ENCODE measurements at places on chromosomes 11 and 22.

DNA sequence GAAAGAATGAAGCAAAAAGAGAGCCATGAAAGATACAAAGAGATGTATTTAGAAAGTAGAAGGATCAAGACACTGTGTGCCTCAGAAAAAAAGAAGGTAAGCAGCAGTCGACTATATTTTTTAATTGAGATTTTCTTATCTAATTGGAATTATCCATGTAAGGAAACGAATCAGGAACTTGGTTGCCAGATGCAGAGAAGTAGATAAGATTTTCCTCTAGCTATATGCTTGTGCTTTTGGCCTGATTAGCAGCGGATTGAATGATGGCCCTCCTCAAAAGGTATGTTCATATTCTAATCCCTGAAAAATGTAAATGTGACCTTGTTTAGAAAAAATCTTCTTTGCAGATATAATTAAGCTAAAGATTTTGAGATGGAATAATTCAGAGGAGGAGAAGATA lies 43.9 kb upstream of the CARD18 start:
- DNase-seq = no peak
- H3K27me3 ChIP-seq = no peaks in the 10 kb centered on the region
- no peak overlapping the region for H3K27ac ChIP-seq
- no peaks in the 10 kb centered on the region for H3K4me1 ChIP-seq
- no peaks in the 10 kb centered on the region for H3K36me3 ChIP-seq
- no peak overlapping the region for H3K4me3 ChIP-seq

GRCh38 chr11:123357353-123357989 lies 72.6 kb upstream of the GRAMD1B start:
- DNase-seq = no peak
- H3K4me3 ChIP-seq = peak overlapping the region; percentile 76
- H3K36me3 ChIP-seq = no peaks in the 10 kb centered on the region
- H3K4me1 ChIP-seq = peaks cover 1% of the 10 kb centered on the region
- peaks cover 8% of the 10 kb centered on the region for H3K27me3 ChIP-seq

DNA sequence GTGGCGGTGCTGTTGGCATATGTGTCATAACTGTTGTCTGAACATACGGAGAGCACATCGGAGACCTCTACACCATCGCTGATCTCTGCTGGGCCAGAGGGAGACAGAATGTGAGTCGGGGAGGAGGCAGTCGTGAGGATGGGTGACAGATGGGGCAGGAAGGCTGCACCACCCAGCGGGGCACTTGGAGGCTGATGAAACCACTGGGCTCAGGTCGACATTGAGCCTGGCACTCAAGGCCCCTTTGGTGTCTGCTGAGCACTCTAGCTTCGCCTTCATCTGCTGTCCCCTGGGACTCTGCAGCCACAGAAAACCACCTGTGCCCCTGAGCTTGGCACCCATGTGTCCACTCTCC lies 2.5 kb upstream of the KLHL35 start:
- H3K4me1 ChIP-seq = peaks cover 3% of the 10 kb centered on the region
- no peak for DNase-seq
- H3K36me3 ChIP-seq = no peaks in the 10 kb centered on the region
- no peak overlapping the region for H3K4me3 ChIP-seq
- H3K27me3 ChIP-seq = peaks cover 17% of the 10 kb centered on the region
- no peak overlapping the region for H3K27ac ChIP-seq

DNA sequence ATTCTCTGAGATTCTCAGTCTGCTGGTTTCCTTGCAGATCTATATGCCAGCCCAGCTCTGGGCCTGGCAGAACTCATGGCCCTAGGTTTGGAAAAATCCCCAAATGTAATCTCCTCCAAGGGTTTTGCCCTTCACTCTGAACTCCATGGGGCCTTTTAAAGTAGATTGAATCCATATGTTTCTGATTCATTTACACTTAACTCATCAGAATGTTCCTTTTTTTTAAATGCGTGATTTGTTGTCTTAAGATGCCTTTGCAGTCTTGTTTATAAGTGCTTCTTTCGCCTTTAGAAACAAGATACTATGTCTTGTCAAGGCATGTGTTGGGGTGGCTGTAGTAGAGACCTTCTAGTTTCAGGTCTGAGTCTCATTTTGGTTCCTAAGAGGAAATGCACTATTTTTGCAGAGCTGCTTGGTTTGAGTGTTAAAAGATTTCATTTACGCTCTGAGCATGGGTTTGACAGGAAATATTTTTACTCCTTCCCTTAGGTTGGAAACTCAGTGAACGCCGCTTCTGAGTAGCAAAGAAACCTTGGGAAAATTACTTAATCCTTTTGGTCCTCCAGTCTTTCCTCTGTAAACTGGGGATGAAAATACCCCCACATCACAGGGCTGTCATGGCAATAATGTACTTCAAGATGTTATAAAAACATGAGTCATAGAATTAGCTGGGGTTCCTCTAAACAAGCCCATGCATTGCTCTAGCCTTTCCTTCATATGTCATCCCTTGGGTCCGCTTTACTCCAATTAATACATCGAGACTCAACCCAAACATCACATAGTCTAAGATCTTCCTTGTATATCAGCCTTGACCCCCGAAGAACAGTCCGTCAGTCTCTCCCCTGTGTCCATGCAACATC lies 83.5 kb downstream of the SNX19 start:
- H3K36me3 ChIP-seq = no peaks in the 10 kb centered on the region
- no peaks in the 10 kb centered on the region for H3K4me1 ChIP-seq
- no peak for DNase-seq
- no peak overlapping the region for H3K4me3 ChIP-seq

- H3K4me3 ChIP-seq = no peak overlapping the region
- no peaks in the 10 kb centered on the region for H3K36me3 ChIP-seq
- no peaks in the 10 kb centered on the region for H3K4me1 ChIP-seq
These were observed 55.7 kb downstream of the CD82 start for GRCh38 chr11:44621140-44621681.

DNA sequence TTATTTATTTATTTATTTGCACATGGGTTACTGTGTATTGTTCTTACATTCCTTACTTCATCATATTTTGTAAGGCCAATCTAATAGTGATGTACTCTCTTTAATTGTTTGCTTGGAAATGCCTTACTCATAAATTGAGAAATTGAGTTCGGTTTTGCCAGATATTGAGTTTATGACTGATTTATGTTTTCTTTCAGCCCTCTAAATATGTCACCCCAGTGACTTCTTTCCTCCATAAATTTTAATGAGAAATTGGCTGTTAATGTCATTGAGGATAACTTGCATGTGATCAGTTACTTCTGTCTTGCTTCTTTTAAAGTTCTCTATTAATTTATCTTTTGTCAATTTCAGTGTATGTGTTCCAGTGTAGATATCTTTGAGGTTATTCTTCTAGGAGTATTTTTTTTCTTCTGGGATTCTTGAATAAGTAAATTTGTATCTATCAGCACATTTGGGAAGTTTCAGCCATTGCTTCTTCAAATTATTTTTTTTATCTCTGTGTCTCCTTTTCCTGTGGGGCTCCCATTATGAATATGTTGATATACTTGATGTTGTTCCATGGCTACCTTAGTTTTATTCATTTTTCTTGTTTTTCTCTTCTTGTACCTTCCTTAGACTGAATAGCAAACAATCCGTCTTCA lies 47.8 kb downstream of the XKR3 start:
- H3K36me3 ChIP-seq = no peaks in the 10 kb centered on the region
- no peaks in the 10 kb centered on the region for H3K27me3 ChIP-seq
- H3K27ac ChIP-seq = no peak overlapping the region
- no peak overlapping the region for H3K4me3 ChIP-seq
- no peak for DNase-seq

- H3K4me3 ChIP-seq = no peak overlapping the region
- H3K27ac ChIP-seq = no peak overlapping the region
- DNase-seq = no peak
- H3K4me1 ChIP-seq = no peaks in the 10 kb centered on the region
- H3K27me3 ChIP-seq = no peaks in the 10 kb centered on the region
These were observed 330.8 kb upstream of the DDI1 start for GRCh38 chr11:103705642-103706041.

GRCh38 chr11:63765688-63766241 lies 2.8 kb downstream of the ZFTA start:
- peaks cover 14% of the 10 kb centered on the region for H3K4me1 ChIP-seq
- H3K36me3 ChIP-seq = no peaks in the 10 kb centered on the region
- no peaks in the 10 kb centered on the region for H3K27me3 ChIP-seq
- no peak overlapping the region for H3K4me3 ChIP-seq
- DNase-seq = no peak
- H3K27ac ChIP-seq = peak overlapping the region; percentile 26

- no peaks in the 10 kb centered on the region for H3K27me3 ChIP-seq
- H3K4me3 ChIP-seq = no peak within 1 kb of the TSS
These were observed at the start of gene DRICH1 for GRCh38 chr22:23632178-23632577. Gene DRICH1 (minus strand): TSS chr22:23632321. CDS start chr22:23632023, 298 bp downstream.

GRCh38 chr11:83813296-83813695 lies 527.1 kb upstream of the CCDC90B start:
- H3K36me3 ChIP-seq = no peaks in the 10 kb centered on the region
- no peaks in the 10 kb centered on the region for H3K27me3 ChIP-seq
- no peak overlapping the region for H3K27ac ChIP-seq
- no peak overlapping the region for H3K4me3 ChIP-seq
- peaks cover 6% of the 10 kb centered on the region for H3K4me1 ChIP-seq

DNA sequence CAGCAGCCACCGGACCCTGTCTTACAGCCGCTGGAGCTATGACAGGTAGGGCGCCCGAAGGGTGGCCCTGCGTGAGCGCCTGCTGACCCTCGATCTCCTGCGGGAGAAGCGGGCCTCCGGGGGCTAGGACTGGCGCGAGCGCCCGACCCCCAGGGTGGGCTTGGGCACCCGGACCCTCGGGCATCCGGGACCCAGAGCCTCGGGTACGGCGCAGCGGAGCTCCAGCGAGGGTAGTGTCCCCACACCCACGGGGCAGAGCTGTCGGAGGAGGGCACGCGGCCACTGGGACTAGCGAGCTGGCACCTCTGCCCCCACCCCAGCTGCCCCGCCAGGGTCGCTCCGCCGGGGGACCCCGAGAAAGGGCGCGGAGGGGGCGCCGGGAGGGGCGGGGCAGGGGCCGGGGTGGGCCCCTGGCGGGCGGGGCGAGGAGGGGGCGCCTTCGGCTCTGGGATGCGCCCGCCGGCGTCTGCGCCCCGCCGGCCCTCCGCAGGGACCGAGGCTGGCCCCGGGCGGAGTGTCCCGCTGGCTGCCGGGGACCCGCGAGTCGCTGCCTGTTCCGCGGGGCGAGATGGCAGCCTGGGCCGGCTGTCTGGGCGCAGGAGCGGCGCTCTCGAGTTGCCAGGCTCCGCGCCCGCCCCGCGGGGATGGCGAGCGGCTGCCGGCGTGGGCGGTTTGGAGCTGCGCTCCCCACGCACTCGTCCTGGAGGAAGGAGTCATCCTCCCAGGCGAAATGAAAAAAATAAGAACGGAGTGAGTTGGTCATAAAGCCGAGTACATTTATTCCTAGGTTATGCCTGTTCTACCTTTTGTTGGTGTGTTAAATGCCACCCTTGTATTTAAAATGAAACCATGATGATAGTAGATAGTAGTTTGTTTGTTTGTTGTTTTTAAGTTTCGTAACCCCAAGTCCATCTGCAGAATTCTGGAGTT lies 32.4 kb downstream of the EIF3F start:
- no peaks in the 10 kb centered on the region for H3K36me3 ChIP-seq
- no peak for DNase-seq
- H3K27me3 ChIP-seq = peaks cover 12% of the 10 kb centered on the region
- peaks cover 18% of the 10 kb centered on the region for H3K4me1 ChIP-seq

DNA sequence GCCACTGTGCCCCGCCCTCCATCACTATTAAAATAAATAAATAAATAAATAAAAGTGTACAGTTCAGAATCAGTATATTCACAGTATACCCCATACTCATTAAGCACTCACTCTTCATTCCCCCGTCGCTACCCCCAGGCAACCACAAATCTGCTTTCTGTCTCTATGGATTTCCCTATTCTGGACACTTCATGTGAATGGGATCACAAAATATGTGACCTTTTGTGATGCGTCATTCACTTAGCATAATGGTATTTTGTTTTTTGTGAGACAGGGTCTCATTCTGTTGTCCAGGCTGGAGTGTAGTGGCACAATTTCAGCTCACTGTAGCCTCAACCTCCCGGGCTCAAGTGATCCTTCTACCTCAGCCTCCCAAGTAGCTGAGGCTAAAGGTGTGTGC lies 52.8 kb downstream of the RBX1 start:
- no peak for DNase-seq
- no peaks in the 10 kb centered on the region for H3K4me1 ChIP-seq
- no peaks in the 10 kb centered on the region for H3K27me3 ChIP-seq
- H3K36me3 ChIP-seq = no peaks in the 10 kb centered on the region

- H3K4me1 ChIP-seq = no peaks in the 10 kb centered on the region
- peak; percentile 22 for DNase-seq
- peaks cover 17% of the 10 kb centered on the region for H3K36me3 ChIP-seq
These were observed 1.3 kb downstream of the PRPF19 start for GRCh38 chr11:60905047-60905446.

- H3K4me3 ChIP-seq = no peak overlapping the region
- no peak overlapping the region for H3K27ac ChIP-seq
- H3K27me3 ChIP-seq = peaks cover 1% of the 10 kb centered on the region
These were observed 33.1 kb upstream of the L3MBTL2 start for GRCh38 chr22:41171996-41172395.

DNA sequence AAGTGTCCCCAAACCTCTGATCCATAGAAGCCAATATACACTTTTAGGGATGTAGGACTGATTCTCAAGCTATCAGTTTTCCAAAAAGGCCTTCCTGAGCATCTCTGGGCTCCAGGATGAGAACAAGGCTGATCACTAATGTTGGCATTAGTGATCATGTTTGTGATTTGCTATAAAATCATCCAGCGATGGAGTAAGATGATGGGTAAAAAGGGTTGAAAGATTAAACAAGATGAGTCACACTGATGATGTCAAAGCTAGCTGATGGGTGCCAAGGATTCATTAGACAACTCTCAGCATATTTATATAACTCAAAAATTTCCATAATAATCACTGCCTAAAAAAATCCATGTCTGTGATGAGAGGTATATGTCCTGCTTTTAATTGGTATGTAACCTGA lies 42.8 kb downstream of the ZNF280B start:
- H3K27ac ChIP-seq = no peak overlapping the region
- H3K4me3 ChIP-seq = no peak overlapping the region

- no peaks in the 10 kb centered on the region for H3K36me3 ChIP-seq
- no peak overlapping the region for H3K27ac ChIP-seq
- DNase-seq = peak; percentile 71
- H3K4me3 ChIP-seq = no peak overlapping the region
- no peaks in the 10 kb centered on the region for H3K27me3 ChIP-seq
These were observed 22.4 kb downstream of the KIRREL3 start for GRCh38 chr11:126978165-126978564.

- no peak overlapping the region for H3K27ac ChIP-seq
- no peak for DNase-seq
- H3K4me1 ChIP-seq = peaks cover 13% of the 10 kb centered on the region
- no peaks in the 10 kb centered on the region for H3K27me3 ChIP-seq
- H3K36me3 ChIP-seq = no peaks in the 10 kb centered on the region
These were observed 29.2 kb upstream of the TSKU start for GRCh38 chr11:76753950-76754349.
